ENCODE measurements at places on chromosomes 2 and 18. TPM values are rescaled to one million over a fixed set of nuclear protein-coding genes. Genes with fewer than 3 reads are reported as not detected.

Gene NOL4
- total RNA-seq: not detected

Gene SLC9A2
- total RNA-seq: under 0.01 TPM

Gene SP140L
- 25.9 TPM for total RNA-seq

Gene RIT2
- not detected for total RNA-seq

Gene TRIM43
- total RNA-seq: 0.07 TPM

Gene POTEC
- not detected for total RNA-seq

Gene EGR4
- not detected for total RNA-seq

Gene IL1F10
- not detected for total RNA-seq

Gene SLC20A1
- 151 TPM for total RNA-seq

Gene SATB2
- total RNA-seq: 1.3 TPM

Gene LCT
- total RNA-seq: under 0.01 TPM

Gene COL3A1
- 1.0 TPM for total RNA-seq

Gene DPP10
- not detected for total RNA-seq

Gene FBXO15
- not detected for total RNA-seq

Gene ATOH8
- 5.4 TPM for total RNA-seq

Gene FSIP2
- 0.27 TPM for total RNA-seq

Gene CYP26B1
- 0.53 TPM for total RNA-seq

Gene GKN1
- total RNA-seq: not detected

Gene ALPG
- total RNA-seq: not detected

Gene ARHGAP25
- total RNA-seq: 3.0 TPM

Gene NOSTRIN
- 0.07 TPM for total RNA-seq

Gene CDH20
- total RNA-seq: not detected

Gene PKDCC
- total RNA-seq: 1.1 TPM

Gene EPHA4
- total RNA-seq: 35.8 TPM

Gene ZNF385B
- total RNA-seq: not detected

Gene UGP2
- 101 TPM for total RNA-seq

Gene FBXO41
- total RNA-seq: 0.66 TPM

Gene CIAO1
- 97.3 TPM for total RNA-seq

Gene LRRC30
- not detected for total RNA-seq

Gene SERPINB11
- total RNA-seq: not detected

Gene ARL4C
- total RNA-seq: 2.1 TPM

Gene SSB
- 171 TPM for total RNA-seq

Gene RNF152
- 35.0 TPM for total RNA-seq

Gene ACSL3
- total RNA-seq: 121 TPM

Gene SLC5A6
- total RNA-seq: 50.3 TPM

Gene GCG
- total RNA-seq: not detected

Gene PCBP1
- 74.9 TPM for total RNA-seq

Gene LAMA3
- total RNA-seq: 8.0 TPM

Gene HAAO
- not detected for total RNA-seq

Gene ADGRF3
- 0.14 TPM for total RNA-seq

Gene DNAJC5G
- not detected for total RNA-seq

Gene G6PC2
- total RNA-seq: not detected

Gene SCN2A
- total RNA-seq: under 0.01 TPM

Gene CHRNA1
- 0.07 TPM for total RNA-seq

Gene LIPG
- total RNA-seq: 78.5 TPM

Gene BOK
- 35.9 TPM for total RNA-seq

Gene SERPINB10
- 0.07 TPM for total RNA-seq

Gene ABCB11
- total RNA-seq: 0.53 TPM

Gene CCDC121
- 1.4 TPM for total RNA-seq

Gene VWA3B
- total RNA-seq: not detected

Gene RAB17
- 2.9 TPM for total RNA-seq

Gene BOLL
- total RNA-seq: not detected

Gene PLGLB2
- 2.7 TPM for total RNA-seq

Gene DYNAP
- not detected for total RNA-seq
